ENCODE measurements at places on chromosomes 4 and X.

- DNase-seq = no peak
Observed at GRCh38 chr4:185849664-185850550, 37.9 kb upstream of the SORBS2 start.

DNA sequence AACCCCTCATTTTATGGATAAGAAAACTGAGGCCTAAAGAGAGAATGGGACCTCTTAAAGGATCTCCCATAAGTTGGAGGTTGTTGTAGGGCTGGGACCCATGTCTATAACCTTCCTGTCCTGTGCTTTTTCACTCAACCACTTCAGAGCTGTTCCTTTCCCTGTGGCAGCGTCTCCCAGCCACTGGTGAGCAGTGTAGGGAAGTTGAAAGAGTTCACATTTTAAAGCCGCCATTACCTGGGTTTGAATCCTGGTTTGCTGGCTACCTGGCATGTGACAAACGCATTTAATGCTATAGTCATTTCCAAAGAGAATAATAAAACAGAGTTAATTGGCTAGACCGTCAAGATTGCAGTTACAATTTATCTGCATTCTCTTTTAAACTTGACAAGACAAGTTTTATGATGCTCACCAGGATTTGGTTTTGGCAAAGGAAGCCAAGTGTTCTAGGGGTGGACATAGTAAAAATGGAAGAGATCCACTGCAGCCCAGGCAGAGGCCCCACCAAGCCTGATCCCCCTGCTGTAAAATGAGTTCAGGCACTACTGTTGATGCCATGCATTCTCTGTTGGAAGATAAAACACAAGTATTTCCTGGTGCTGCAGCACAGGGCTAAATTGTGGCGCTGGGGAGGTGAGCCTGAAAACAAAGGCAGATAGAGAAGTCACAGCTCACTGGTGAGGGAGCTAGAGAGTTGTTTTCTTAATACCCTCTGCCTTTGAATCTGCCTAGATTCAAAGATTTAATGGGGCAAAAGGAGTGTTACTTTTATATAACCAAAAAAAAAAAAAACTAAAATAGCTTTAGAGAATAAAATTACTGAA, 218.7 kb downstream of the NWD2 start:
- no peak for DNase-seq

GRCh38 chr4:66562276-66562806, 892.1 kb upstream of the EPHA5 start:
- DNase-seq = no peak

DNA sequence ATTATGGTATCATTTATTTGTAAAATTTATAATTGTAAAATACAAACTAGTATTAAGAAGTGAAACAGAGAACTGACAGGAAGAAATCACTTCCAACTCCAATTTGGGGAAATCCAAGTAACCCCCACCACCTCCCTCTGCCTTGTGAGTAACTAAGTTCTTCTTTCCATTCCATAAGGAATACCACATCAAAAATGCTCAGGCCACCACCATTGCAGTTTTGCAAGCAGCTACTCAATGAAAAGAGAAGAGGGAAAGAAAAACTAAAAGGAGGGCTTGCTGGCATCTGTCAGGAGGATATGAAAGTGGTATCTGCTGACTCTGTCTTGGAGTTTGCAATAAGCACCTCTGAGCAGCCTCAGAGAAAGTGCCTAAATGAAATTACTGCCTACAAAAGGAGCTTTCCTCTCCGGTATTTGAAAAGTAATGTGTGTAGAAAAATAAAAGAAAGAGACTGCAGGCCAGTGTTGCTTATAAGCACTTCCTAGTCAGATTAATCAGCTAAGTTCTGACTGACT, 228.7 kb downstream of the OPHN1 start:
- DNase-seq = no peak

GRCh38 chr4:22014222-22014741, 65.7 kb upstream of the KCNIP4 start:
- no peak for DNase-seq

GRCh38 chr4:159425737-159426305, 322.9 kb downstream of the RAPGEF2 start:
- no peak for DNase-seq

GRCh38 chr4:38236003-38236402, 275.8 kb downstream of the PTTG2 start:
- no peak for DNase-seq

Measured in kidney capillary endothelial cell (primary cell).